ENCODE measurements at places on chromosomes 12 and 14. TPM values are rescaled to one million over a fixed set of nuclear protein-coding genes. Genes with fewer than 3 reads are reported as not detected.

DNA sequence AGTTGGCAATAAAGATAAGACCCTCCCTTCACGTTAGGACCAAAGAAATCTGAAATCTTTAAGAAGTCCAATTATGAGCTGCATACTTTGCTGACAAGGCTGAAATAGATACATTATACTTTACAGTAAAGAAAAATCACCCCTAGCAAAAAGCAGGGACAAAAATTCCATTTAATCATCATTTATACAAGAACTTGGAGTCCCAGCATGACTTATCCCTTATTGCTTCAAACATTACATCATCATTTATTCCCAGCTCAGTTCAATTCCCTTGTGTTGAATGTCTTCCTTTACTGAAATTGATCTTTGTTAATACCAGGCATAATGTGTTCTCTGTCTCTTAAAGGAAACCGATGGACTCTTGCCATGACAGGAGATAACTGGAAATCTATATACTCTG lies 449.6 kb upstream of the CCDC196 start:
- DNase-seq, result no peak

- no peak for DNase-seq
Measured at GRCh38 chr12:92473564-92473963, 229.2 kb upstream of the PLEKHG7 start.

DNA sequence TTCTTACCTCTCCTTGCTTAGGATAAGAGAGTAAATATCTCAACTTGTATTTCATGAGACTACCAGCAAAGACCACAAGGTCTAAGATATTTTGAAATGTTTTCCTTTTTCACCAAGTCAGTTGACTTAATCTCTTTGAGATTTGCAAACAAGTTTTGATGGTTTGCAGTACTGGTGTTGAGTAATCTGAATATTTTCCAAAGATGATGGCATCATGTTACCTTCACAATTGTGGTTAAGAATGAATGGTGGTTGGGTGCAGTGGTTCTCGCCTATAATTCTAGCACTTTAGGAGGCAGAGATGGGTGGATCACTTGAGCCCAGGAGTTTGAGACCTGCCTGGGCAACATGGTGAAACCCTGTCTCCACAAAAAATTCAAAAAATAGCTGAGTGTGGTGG lies 225.7 kb downstream of the TMTC2 start:
- peak; percentile 4 for DNase-seq

Gene RPS6KA5
- polyA plus RNA-seq, result 0.30 TPM

DNA sequence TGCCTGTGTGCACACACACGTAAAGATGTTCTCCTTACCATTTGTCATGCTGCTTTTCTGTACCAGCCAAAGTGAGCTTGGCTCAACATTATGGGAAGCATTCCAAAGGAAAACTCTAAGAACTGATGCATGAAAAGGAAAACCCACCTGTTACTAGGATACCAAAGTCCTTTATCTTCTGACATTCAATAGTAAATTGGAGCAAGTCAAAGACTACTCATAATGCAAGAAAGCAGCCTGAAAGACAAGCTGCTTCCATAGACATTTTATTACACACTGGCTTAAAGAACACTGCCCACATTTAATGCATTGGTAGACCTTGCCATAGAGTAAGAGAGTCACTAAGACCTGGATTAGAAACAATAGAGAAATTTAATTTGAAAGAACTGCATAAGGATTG lies 159.0 kb downstream of the LRIG3 start:
- DNase-seq, result no peak

- DNase-seq, result peak; percentile 42
Measured at GRCh38 chr14:51780741-51781140, 79.7 kb upstream of the GNG2 start.

- DNase-seq, result peak; percentile 67
Measured at GRCh38 chr12:50934981-50935807, 17.1 kb upstream of the HIGD1C start.

Measured in IMR-90 (cell line).